ENCODE measurements at places on chromosomes 5 and 9.

GRCh38 chr5:95162231-95162992 lies 122.5 kb downstream of the MCTP1 start:
- no peak for DNase-seq

- no peak for DNase-seq
Measured at GRCh38 chr5:136000932-136001331, 27.9 kb upstream of the TGFBI start.

DNA sequence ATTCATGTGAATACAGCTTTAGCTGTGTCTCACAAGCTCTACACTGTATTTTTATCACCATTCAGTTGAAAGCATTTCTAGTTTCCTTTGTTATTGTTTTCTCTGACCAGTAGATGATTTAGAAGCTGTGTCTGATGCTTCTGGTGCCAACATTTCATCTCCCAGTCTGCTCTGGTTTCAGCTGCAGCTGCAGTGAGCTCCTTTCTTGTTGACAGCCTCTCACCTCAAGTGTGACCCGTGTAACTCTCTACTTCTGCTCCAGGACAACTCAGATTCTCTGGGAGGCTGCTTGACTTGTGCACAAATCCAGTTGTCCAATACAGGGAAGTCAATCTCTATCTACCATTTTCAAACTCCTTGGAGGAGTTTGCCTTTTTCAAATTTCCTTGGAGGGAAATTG lies 504.8 kb downstream of the DIRAS2 start:
- DNase-seq = no peak

DNA sequence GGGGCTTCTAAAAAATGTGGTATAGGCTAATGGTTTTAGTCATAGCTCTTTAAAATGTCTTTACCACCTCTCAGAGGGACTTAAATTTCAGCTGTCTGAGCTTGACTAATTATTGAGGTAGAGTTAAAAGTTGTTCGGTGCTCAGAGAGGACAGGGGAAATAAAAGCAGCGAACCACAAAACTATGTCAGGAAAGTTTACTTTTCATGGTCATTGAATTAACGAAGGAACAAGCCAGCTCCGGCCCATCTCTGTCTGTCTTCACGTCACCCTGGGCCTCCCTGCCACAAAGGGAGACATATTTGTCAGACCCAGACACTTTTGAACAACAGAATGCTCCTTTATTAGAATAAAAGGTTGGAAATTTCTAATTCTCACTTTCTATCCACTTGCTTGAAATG lies 98.8 kb upstream of the EFNA5 start:
- no peak for DNase-seq

DNA sequence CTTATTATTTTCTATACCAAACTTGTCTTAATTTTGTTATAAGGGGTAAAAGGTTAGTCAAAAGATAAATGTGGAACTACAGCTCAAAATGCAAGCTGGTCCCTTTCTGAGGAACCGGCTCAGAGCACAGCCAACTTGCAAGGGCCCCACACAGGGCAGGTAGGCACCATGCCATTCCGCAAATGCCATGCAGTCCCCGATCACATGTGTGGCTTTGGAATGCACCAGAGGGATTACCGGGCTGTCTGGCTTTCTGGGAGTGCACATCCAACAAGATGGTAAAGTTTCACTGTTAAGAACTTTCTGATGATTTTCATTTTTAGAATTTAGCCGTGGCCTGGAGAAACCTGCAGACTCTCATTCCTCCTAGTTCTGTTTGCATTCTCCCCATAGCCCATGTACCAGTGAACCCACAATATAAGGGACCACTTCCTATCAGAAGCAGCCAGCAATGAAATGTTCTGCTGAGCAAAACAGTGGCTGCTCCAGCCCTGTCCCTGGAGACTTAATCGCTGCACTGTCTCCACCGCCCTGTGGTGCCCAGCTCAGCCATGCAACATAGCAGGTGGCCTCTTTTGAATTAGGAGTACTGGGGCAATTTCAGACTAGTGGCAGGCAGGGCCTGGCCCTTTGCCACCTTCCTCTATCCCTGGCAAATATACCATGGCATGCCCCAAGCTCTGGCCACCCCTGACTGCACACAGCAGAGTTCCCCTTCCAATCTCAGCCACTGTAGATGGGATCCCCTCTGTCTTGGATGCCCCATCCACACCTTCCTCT lies 11.4 kb downstream of the SHB start:
- DNase-seq = no peak

DNA sequence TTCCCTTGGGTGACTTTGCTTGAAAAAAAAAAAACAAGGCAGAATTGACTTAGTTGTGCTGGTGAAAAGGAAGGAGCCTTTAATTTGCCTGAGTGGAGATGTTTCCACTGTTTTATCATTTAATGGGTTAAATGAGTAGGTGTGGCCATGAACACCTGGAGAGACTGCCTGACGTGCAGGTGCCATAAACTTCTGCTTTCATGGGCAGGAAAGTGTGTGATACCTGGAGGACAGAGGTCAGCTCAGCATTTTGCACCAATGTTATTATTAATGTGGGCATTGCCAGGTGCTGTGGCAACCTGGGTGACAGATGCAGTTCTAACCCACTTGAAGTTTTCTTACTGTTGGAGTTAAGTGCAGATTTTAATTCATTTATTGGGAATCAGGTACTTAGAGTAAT lies 145.4 kb downstream of the CD180 start:
- no peak for DNase-seq

DNA sequence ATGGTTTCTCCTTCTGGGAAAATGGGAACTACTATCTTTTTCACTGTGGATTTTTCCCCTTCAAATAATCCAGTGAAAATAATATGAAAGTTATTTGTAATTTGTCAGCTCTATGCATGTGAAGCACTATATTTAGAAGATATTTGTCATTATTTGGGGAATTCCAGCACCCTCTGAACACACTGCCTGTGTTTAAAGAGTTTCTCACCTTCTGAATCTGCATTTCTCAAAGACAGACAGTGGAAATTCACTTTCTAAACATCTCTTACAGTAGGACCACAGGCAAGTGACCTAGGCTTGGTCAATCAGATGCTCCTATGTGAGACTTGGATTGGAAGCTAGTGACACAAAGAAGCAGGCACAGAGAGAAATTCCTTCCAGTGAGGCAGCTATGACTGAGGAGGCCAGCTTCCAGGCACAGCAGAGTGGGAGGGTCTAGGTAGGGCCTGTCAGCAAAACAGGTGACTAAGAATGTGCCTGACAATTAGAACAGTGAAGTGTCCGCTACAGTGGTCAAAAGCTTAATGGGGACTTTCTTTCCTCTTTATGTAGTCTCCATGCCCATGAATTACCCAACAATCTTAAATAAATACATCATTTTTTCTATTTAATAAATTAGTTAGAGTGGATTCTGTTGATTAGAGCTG lies 167.2 kb downstream of the HMHB1 start:
- DNase-seq = no peak

- no peak for DNase-seq
Measured at GRCh38 chr5:81195335-81195929, 37.7 kb upstream of the CKMT2 start.

DNA sequence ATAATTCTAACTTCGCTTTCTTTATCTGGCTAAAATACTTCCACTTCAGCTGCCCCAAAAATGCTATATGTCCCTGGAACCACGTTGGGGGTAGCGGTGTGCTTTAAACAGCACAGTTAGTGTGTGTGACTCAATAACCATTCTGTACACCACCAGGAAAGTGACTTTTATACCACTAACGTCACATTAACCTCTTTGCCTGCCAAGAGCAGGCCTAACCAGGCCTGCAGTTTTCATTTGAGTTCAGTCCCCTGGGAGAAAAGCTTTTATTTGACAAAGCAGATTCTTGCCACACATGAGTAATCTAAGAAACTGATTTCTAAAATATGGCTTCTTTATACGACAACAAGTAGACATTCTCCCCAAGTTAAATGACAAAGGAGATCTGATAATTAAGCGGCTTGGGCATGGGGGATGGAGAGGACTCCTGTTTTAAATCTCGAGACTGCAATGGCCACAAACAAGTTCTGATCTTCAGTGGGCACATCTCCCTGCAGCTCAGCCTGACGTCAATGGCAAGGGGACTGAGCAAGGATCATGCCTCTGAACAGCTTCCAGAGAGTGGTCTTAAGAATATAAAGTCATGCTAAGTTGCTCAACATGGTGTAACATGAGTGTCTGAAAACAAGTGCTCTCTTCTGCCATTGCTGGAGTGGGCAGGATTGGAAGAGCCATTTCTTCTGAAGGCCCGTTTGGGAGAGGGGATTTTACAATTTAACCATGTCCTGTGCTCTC lies 91.8 kb downstream of the GLIS3 start:
- DNase-seq = no peak

- DNase-seq = no peak
Measured at GRCh38 chr5:178143901-178144300, 9.8 kb downstream of the NHP2 start.

DNA sequence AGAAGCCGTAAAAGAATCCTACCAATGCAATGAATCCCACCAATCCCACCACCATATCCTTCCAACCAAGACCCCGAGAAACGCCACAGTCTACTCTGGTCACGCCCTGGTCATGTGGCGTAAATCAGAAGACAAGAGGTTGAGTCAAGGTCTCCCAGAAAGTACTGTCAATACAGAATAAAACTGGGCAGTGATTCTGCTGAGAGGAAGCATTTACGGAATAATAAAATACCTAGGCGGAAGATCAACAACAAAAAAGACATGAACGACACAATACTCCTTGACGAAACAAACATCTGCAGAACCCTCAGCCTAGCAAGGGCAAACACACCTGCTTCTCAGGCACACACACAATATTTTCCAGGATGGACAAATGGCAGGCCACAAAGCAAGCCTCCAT lies 62.8 kb downstream of the GOLM1 start:
- DNase-seq = no peak

DNA sequence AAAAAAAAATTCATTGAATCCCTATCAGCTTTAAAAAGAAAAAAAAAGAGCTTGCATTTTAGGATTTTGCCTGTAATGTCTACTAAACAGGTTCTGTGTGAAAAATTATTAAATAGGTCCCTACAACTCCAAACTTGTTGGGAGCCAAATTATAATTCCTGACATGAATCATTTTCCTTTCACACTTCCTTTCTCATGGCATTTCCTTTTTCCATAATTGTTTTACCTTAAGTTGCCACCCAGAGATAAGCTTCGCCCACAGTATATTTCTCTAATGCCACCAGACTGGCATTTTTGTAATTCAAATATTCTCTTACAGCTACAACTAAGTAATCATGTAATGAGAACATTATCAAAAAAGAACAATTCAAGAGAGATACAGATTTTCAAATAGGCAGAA lies 348.8 kb downstream of the EFNA5 start:
- no peak for DNase-seq

DNA sequence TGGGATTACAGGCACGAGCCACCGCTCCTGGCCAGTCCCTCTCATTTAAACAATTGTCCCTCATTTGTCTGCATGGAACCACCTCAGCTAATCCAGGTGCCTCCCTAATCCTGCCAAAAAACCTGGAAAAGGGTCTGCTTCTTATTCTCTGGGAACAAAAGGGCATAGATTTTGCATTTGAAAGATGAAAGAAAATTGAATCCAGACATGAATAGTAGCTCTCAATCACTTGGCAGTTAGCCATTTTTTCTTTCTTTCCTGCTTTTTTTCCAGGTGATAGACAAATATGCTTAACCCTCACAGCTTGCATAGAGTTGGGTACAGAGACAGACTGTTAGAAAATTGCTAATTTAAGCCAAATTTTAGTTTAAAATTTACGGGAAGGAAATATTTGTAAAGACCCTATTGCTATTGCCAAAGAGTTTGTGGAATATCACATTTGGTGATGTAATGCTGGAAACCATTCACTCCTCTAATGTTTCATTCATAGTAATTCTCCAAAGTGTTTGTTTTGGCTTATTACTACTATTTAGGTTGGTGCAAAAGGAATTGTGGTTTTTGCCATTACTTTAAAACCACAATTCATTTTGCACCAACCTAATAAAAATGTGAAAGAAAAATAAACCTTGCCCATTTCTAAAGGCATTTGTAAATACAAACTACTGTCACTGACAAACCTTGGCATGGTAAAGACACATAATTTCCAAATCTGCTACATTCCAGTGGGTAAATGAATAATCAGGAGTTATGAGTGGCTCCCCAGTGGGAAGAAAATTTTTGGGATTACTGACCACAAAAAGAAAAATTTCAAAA lies 80.5 kb upstream of the JAK2 start:
- DNase-seq = no peak

DNA sequence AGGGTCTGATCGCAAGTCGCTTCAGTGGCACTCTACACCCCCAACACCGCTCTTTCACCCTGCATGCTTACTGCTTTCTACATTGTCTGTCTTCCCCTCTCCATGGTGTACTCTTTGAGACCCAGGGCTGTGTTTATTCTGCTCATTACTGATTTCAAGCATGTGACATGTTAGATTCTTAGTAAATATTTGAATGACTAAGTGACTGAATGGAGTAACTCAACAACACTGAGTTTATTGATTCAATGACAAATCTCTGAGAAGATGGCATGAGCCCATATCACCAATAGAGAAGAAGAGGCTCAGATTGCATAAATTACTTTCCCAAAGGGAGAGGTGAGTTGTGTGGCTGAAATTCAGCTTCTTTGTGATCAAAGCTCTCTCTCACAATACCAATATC lies 89.7 kb upstream of the OSMR start:
- DNase-seq = no peak

DNA sequence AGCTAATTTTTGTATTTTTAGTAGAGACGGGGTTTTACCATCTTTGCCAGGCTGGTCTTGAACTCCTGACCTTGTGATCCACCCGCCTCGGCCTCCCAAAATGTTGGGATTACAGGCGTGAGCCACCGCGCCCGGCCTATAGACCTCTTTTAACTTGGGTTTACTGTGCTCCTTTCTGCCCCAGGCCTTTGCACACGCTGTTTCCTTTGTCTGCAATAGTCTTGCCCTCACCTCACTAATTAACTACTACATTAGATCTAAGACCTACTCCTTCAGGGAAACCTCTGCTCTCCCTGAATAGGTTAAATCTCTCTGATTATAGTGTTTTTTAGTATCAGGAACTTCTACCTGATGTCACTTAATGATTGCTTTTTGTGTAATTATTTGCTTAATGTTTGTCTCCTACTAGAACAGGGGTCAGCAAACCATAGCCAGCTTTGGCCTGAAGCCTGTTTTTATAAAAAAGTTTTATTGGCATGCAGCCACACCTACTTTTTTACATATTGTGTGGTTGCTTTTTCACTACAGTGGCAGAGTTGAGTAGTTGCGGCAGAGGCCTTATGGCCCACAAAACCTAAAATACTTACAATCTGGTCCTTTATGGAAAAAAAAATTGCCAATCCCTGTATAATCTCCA lies 31.2 kb upstream of the TLE1 start:
- DNase-seq = no peak

- no peak for DNase-seq
Measured at GRCh38 chr5:33795496-33795895, 96.3 kb downstream of the ADAMTS12 start.
